ENCODE measurements at places on chromosomes 7 and 10.

- DNase-seq: no peak
These were observed 348.9 kb upstream of the NPSR1 start for GRCh38 chr7:34309116-34309515.

GRCh38 chr10:115974351-115974750 is 298.7 kb downstream of the GFRA1 start:
- DNase-seq: no peak

DNA sequence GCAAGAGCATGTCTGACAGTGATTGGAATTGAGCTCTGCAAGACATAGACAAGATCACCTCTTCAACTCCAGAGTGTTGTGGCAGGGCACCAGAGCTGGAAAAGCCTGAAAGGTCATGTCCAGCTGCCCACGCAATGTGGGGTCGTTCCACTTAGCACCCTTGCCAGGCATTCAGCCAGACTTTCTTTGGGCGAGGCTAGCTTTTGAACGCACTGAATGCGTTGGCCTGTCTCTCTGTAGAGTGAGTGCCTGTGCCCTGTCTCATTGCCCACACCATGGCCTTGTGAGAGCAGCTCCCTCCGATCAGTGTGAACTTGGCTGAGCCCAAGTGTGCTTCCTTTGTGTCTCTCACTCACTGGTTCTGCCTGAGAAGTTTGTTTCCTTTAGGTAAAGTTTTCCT is 23.3 kb downstream of the UBTD1 start:
- no peak for DNase-seq

GRCh38 chr10:3033925-3034324 is 33.4 kb upstream of the PFKP start:
- no peak for DNase-seq

GRCh38 chr10:119306986-119307392 is 99.6 kb downstream of the GRK5 start:
- DNase-seq: no peak

DNA sequence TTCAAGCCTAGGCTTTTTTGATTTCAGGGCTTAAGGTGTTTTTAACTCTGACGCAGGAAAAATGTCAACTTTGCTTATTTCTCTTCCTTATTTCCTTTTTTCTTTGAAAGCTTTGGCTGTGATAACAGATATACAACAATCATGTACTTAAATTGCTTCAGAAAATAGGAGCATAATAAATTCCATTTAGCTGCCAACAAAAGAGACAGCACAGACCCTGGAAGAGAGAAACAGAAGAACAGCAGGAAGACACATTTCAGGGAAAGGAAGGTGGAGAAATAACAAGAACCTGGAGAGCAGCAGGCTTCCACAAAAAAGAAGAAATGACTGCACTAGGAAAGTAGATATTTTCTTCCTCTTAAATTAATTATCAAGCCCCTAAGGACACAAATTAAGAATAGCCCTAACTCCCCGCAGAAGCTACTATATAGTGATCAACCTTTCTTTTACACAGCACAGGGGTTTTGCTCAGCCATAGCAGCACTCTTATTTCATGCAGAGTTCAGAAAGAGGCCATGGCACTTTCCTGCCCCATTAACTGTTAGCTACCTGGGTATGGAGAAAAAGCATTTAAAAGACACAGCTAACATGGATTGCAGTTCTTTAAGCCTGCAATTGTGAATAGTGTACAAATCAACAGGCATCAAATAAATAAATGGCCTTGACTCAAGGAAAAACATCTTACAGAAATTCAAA is 61.5 kb downstream of the IQUB start:
- DNase-seq: no peak

DNA sequence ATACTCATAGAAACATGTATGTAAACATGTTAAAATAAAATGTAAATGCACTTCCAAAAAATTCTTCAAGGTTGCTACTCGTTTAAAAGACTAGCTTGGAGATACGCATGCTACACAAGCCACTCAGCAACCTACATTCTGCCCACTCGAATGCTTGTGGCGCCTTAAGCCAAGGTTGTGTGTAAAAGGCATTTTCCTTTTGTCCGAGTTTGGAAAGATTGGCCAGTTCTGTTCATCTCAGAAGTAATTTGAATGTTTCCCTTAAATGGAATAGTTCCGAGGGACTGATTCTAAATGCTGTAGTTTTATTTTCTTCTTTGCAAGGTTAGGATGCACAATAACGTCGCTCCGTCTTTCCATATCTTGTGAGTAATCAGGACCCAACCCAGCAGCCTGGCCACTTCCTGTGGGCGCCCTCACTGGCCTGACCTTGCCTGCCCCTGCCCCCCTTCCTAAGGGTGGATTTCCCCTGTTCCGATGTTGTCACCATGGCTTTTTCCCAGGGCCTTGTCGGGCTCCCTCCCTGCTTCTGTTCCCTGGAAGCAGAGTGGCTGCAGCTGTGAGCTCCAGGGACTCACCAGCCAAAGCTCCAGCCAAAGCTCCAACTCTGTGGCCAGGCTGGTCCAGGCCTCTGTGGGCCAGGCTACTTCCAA is 70.6 kb downstream of the PTPRE start:
- DNase-seq: no peak

GRCh38 chr7:77878500-77878899 is 79.9 kb downstream of the PHTF2 start:
- no peak for DNase-seq

- DNase-seq: no peak
These were observed 54.7 kb downstream of the RBM33 start for GRCh38 chr7:155699180-155699579.

GRCh38 chr10:19789607-19790006 is 26.6 kb upstream of the PLXDC2 start:
- DNase-seq: no peak

- no peak for DNase-seq
These were observed 155.4 kb downstream of the ZPBP start for GRCh38 chr7:49937608-49938007.

- no peak for DNase-seq
These were observed 262.2 kb downstream of the BAMBI start for GRCh38 chr10:28939281-28940157.

- DNase-seq: no peak
These were observed 53.9 kb upstream of the NPVF start for GRCh38 chr7:25282194-25282593.

- no peak for DNase-seq
These were observed 29.9 kb downstream of the KAZALD1 start for GRCh38 chr10:101091546-101092290.

DNA sequence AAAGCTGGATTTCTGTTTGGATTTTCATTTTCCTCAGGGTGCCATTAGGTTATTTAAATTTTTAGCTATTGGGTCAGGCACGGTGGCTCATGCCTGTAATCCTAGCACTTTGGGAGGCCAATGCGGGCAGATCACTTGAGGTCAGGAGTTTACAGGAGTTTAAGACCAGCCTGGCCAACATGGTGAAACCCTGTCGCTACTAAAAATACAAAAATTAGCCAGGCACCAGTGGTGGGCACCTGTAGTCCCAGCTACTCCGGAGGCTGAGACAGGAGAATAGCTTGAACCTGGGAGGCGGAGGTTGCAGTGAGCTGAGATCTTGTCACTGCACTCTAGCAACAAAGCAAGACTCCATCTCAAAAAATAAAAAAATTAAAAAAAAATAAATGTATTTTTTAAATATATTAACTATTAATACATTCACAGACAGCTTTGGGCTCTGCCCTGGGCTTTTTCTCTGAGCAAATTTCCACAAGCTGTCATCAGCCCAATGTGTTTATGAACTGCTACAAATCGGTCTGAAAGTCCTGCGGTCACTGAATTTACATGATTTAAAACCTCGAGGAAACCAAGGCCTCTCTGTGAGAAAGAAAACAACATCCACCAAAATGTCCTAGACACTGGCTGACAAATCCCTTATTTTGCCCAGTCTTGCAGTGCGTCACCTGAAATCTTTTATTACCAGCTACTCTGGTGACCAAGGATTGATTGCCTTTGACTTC is 19.2 kb upstream of the PLEKHS1 start:
- DNase-seq: no peak

GRCh38 chr10:113058523-113059370 is 108.7 kb downstream of the TCF7L2 start:
- no peak for DNase-seq

GRCh38 chr10:77139252-77140160 is 498.1 kb downstream of the KCNMA1 start:
- DNase-seq: no peak

DNA sequence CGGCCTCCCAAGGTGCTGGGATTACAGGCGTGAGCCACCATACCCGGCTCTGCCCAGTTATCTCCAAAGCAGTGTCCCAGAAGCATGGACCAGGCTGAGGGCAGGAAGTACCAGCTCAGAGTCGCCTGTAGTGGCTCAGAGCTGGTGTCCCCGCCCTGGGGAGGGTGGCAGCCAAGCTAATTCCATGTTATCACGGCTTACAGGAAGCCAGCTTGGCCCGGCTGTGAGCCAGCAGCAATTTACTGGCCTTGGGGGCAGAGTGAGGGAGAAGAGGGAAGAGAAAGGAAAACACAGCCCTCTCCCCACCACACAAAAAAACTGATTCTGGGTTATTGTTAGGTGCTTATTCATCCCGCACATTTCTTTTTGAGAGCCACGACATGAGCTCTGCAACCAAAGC is 88.1 kb downstream of the HIP1 start:
- no peak for DNase-seq

DNA sequence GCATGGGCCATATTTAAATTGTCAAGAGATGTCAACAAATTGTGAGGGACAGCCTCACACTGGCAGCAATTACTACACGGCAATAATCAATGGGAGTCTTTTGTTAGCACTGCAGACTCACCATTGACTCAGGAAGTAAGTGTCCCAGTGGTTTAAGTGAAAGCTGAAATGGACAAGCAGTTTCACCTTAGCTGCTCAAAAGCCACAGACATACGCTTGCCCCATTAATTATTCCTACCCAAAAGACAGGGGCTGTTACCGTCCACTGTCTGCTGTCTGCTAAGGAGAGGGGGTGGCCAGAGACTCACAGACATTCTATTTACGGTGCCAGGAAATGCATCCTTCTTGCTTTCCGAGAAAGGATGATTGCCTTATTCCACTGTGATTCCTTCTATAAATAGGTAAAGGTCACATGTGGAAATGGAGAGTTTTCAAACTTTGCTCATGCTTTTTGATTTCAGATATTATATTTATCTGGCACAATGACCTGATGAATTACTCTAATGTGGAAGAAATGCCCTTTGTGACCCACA is 309.7 kb upstream of the NFE2L3 start:
- DNase-seq: no peak

GRCh38 chr7:87354749-87355148 is 9.3 kb downstream of the CROT start:
- DNase-seq: no peak

DNA sequence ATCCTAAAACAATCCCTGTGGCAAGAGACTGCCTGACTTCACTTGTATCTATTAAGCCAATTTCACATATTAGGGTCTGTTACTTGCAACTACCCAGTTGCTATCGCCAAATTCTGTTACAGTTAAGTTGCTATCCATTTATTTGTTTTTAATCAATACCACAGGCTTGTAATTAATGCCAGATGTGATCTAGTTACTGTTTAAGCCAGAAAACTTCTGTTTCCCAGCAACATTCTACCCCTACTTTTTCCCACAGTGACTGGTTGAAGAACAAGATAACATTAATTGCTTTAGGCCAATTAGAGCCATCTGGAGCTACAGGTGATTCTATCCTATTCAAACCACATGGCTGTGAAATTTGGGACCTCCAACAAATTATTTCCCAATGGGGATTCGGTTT is 131.3 kb downstream of the ALOX5 start:
- DNase-seq: no peak

DNA sequence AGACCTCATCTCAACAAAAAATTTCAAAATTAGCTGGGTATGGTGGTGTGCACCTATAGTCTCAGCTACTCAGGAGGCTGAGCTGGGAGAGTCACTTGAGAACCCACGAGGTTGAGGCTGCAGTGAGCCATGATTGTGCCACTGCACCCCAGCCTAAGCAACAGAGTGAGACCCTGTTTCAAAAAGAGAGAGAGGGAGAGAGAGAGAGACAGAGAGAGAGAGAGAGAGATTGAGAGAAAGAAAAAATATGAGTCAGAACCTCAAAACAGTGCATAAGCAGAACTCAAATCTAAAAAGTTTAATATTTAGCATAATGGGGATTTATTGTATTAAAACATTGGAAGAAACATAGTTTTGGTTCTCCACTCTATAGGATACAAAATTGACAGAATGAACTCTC is 17.5 kb upstream of the OTUD1 start:
- no peak for DNase-seq

- no peak for DNase-seq
These were observed 31.0 kb downstream of the AKR1B1 start for GRCh38 chr7:134427896-134428295.

DNA sequence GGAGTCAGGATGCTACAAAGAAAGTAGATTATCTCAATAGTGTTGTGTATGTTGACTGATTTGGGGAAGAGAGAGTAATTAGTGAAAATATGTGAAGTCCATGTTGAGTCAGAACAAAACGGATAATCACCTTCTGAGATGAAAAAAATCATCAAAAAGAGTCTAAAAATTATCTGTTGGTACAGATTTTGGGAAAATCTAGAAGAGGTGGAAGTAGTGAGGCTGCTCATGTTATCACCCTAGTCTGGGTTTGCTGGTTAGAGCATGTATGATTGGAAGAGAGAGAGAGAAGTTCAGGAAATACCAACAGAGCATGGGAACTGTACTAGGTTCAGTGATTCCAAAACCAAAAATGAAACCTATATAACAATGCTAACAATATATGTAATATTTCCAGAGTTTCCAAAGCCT is 12.3 kb downstream of the RPA3 start:
- no peak for DNase-seq

GRCh38 chr7:150988230-150989226 is 2.3 kb upstream of the NOS3 start:
- no peak for DNase-seq

DNA sequence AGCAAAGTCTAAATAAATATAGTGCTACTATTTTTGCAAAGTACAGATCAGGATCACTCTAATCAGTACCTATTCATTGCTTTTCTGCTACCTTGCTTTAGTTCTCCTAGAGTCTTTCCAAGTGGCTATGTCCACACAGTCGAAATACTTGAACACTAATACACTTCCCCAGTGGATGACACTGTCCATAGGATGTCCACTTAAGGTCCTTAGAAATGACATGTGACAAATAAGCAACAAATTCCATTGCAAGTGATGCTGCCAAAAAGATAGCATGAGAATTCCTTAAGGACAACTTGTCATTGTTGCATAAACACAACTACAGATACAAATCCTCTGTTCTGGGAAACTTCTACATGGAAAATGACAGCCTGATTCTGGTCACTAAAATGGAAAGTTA is 93.6 kb downstream of the ANK3 start:
- no peak for DNase-seq

GRCh38 chr10:54284526-54285193 is 516.4 kb downstream of the PCDH15 start:
- DNase-seq: no peak

- DNase-seq: no peak
These were observed 64.1 kb upstream of the INSIG1 start for GRCh38 chr7:155233311-155234157.

All from HS-27A (cell line).